ENCODE measurements at places on chromosomes 6 and 20. TPM values are rescaled to one million over a fixed set of nuclear protein-coding genes. Genes with fewer than 3 reads are reported as not detected.

TREM2 gene
- 8.6 TPM for total RNA-seq

TAAR5 gene
- not detected for total RNA-seq

CEP250 gene
- 22.2 TPM for total RNA-seq

ULBP3 gene
- total RNA-seq: 1.2 TPM

SIRPB1 gene
- total RNA-seq: 11.2 TPM

SLC22A3 gene
- 26.6 TPM for total RNA-seq

TRAPPC3L gene
- total RNA-seq: not detected

HLA-DQB1 gene
- total RNA-seq: 13.8 TPM

GJA1 gene
- total RNA-seq: 68.2 TPM

POU5F1 gene
- not detected for total RNA-seq

SLC25A27 gene
- 14.0 TPM for total RNA-seq

LY86 gene
- total RNA-seq: 7.4 TPM

CD24 gene
- total RNA-seq: 3.0 TPM

GLP1R gene
- not detected for total RNA-seq

MCCD1 gene
- not detected for total RNA-seq

COL9A1 gene
- not detected for total RNA-seq

MAS1 gene
- 0.29 TPM for total RNA-seq

PLA2G7 gene
- total RNA-seq: 2.7 TPM

TAP1 gene
- total RNA-seq: 30.2 TPM

SERINC1 gene
- 271 TPM for total RNA-seq

MATN4 gene
- total RNA-seq: 0.56 TPM

ADGRB3 gene
- total RNA-seq: 2.0 TPM

RIPPLY2 gene
- not detected for total RNA-seq

STMND1 gene
- total RNA-seq: not detected

C6orf58 gene
- not detected for total RNA-seq

TCP1 gene
- total RNA-seq: 137 TPM

ADGB gene
- not detected for total RNA-seq

ADGRF5 gene
- total RNA-seq: 24.1 TPM

TGM2 gene
- 500 TPM for total RNA-seq

NKX2-2 gene
- total RNA-seq: 0.23 TPM

NKX2-4 gene
- total RNA-seq: not detected

BPIFB2 gene
- not detected for total RNA-seq

LRFN2 gene
- total RNA-seq: not detected

FITM2 gene
- total RNA-seq: 10.6 TPM

NOTCH4 gene
- 24.1 TPM for total RNA-seq

DNMT3B gene
- 0.56 TPM for total RNA-seq

LY6G6F gene
- total RNA-seq: not detected

KCNK15 gene
- total RNA-seq: 4.5 TPM

MAP7 gene
- total RNA-seq: 2.7 TPM

ADGRG6 gene
- 10.2 TPM for total RNA-seq

FNDC11 gene
- 0.19 TPM for total RNA-seq

SIRPB2 gene
- total RNA-seq: 8.8 TPM

AIG1 gene
- 32.7 TPM for total RNA-seq

TMEM14B gene
- total RNA-seq: 53.7 TPM

TINAG gene
- total RNA-seq: not detected

HLA-DPA1 gene
- total RNA-seq: 84.9 TPM

MICA gene
- 20.5 TPM for total RNA-seq

FKBP5 gene
- total RNA-seq: 83.1 TPM

C2 gene
- total RNA-seq: 14.0 TPM

SLC17A9 gene
- total RNA-seq: 9.9 TPM

OTOR gene
- total RNA-seq: not detected

PCMTD2 gene
- total RNA-seq: 27.0 TPM

SASH1 gene
- total RNA-seq: 80.8 TPM

GPLD1 gene
- total RNA-seq: 4.1 TPM

DST gene
- total RNA-seq: 630 TPM

RIPOR2 gene
- 14.9 TPM for total RNA-seq

SGK2 gene
- 0.76 TPM for total RNA-seq

PROCR gene
- total RNA-seq: 239 TPM

Data from posterior vena cava (tissue), 2 donors.